ENCODE measurements at places on chromosomes 13 and 19. TPM values are rescaled to one million over a fixed set of nuclear protein-coding genes. Genes with fewer than 3 reads are reported as not detected.

- no peak for DNase-seq
Observed at GRCh38 chr13:79060216-79060615, 345.8 kb downstream of the RBM26 start.

GRCh38 chr13:44575741-44576350 is at the start of gene TSC22D1:
Gene TSC22D1, minus strand, starts transcription at chr13:44576330. Its CDS starts 256 bp downstream, at chr13:44576074.
- no peak for DNase-seq

The OR4F17 gene
- total RNA-seq = not detected

The CBLC gene
- not detected for total RNA-seq

GRCh38 chr19:32053376-32053775 is 292.0 kb upstream of the ZNF507 start:
- no peak for DNase-seq

DNA sequence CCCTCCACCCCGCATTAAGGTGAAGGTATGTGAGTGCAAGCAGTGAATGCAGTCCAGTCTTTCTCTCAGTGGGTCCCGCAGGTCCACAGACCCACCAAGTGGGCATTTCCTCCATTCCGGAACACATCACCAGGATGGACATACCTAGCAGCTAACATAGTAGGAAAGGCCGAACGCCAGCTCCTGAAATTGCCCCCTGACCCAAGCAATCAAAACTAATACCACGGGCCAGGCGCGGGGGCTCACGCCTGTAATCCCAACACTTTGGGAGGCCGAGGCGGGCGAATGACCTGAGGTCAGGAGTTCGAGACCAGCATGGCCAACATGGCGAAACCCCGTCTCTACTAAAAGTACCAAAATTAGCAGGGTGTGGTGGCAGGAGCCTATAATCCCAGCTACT is 71.7 kb upstream of the VSTM2B start:
- peak; percentile 26 for DNase-seq

GRCh38 chr13:40330950-40331349 is 335.5 kb downstream of the FOXO1 start:
- DNase-seq = no peak

DNA sequence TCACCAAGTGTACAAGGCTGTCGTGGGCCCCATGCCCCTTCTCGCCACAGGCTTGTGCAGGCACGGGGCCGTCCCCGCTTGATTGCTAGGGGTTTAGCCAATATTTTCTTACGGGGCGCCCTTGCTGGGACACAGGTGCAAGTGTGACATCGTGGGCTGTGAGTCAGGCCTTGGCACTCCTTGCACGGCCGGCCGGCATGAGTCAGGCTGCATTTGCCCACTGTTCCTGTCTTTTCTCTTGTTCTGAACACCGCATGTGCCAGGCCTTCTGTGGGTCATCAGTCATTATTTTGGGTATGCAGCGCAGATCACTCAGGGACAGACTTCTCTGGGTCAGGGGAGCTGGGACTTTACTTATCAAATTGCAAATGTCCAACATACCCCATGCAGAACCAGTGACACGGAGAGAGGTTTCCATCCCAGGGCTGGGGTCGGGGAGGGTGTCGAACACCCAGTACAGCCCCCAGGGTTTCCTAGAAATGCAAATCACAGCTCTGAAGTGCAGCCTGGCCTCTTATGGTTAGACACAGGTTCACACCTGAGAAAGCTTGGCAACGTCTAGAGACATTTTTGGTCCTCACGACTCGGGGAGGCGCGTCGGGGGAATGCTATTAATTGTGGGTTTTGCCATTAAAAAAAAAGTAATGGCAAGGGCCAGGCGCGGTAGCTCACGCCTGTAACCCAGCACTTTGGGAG is 22.5 kb upstream of the KLF2 start:
- DNase-seq = no peak
